Stimulated activated CD4-positive, alpha-beta T cell treated with anti-CD3 and anti-CD28 coated beads, Interleukin-1b, Interleukin-23, amount 100 ng/mL, for 1 hour (primary cell): ENCODE measurements at places on chromosomes 5 and 9.
A peak's percentile ranks its signal among the peaks of the same experiment; 100 is the strongest.

GRCh38 chr5:152472083-152472482 is 67.0 kb upstream of the NMUR2 start:
- DNase-seq = no peak

DNA sequence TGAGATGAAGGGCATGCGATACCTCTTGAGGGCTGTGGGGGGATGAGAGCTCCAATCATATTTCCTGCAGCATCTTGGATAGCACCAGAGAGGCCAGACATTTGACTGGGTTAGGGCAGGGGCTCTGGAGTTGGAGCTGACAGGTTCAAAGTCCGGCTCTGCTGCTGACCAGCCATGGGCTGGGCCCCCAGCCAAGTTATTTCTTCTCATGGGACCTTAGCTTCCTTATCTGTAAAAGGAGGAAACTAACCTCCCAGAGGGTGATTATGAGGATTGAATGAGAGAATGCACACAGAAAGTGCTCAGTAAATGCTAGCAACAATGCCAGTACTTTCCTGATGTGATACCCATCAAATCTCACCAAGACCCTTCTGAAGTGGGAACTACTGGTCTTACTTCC is 65.2 kb upstream of the SLC25A51 start:
- no peak for DNase-seq

- no peak for DNase-seq
Observed at GRCh38 chr5:89128906-89129625, 246.1 kb upstream of the MEF2C start.

DNA sequence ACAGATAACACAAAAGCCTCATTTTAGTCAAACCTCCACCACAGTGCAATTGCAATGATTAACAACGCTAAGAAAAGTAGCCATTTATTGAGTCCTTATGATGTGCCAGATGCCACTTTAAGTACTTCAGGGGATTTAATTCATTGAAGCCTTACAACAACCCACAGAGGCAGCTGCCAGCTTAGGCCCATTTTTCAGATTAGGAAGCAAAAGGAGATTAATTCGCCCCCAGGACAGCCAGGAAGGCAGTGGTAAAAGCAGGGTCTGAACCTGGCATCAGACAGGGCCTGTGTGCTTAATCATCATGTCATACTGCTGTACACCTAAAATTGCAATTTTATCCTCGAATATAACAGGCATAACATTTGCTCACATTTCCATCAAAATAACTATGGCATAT is 23.9 kb downstream of the MED27 start:
- no peak for DNase-seq

DNA sequence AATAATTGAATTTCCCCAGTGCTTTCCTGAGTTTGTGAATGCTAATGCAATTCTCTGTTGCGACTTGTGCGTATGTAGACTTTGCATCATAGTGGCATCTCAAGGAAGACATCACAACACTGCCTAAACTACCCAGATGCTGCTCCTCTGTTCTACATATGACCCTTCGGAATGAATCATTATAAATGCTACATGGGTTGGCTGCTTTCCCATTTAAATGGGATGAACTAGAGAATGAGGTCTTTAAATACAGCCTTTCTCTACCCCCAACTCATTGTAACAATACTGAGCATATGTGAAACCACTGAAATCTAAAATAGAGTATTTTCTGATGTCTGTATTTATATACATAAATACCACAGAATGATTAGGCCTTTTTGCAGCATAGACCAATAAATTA is 136.6 kb upstream of the ICE1 start:
- no peak for DNase-seq

DNA sequence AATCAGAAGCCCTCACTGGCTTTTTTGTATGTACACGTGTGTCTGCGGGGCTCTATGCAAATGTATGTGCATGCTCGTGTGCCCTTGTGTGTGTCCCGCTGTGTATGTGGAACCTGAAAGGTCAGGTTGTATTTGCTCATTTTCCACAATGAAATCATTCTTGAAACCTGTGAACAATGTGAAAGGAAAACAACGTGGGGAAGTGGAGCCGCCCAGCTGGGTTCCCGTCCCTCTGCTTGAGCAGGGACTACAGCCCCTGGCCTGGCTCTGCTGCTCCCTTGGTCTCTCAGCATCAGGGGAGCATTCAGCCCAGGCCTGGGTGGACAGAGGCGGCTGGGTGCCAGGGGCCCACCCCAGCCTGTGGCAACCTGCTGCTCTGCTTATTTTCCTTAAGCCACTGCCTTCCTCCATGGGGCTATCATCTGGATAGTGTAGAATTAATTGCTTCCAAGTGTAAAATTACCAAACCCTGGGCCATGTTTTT is 3.0 kb downstream of the ECSCR start:
- no peak for DNase-seq

DNA sequence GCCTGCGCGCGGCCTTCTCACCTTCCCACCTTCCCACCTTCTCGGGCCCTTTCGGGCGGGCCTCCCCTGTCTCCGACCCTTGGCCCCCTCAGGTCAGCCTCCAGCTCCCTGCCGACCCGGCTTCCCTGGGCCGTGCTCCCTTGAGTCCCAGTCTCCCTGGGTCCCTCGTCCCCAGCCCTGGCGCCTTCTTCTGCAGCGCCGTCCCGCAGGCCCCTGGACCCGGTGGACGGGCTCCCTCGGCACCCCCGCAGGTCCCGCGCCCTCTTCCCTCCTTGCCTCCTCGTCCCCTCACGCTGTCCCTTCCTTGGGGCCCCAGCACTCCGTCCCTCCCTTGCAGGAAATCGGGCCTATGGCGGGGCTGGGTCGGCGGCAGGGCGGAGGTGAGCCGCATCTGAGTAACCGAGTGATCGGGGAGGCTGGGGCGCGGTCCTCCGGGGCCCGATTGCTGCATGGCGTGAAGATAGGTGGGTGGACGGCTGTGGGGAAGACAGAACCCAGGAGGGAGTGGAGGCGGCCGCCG is 7.6 kb downstream of the ARPC5L start:
- no peak for DNase-seq

- DNase-seq = no peak
Observed at GRCh38 chr9:72971411-72971810, 18.6 kb upstream of the ALDH1A1 start.

- DNase-seq = no peak
Observed at GRCh38 chr5:128007939-128008338, 75.6 kb upstream of the SLC12A2 start.

DNA sequence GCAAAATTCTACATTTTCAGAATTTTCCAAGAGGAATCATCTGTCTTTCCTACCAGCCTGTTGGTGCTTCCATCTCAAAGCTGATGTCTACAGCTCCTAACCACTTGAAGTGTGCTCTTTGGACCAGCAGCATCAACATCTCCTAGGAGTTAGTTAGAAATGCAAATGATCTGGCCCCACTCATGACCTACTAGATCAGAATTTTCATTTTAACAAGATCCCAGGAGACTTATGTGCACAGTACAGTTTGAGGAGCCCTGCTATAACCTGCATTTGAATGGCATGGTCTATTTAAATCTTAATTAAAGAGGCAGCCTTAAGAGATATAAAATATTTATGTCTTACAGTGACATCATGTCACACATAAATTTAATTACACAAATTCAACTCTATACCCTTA is 33.8 kb downstream of the ITK start:
- DNase-seq = no peak

DNA sequence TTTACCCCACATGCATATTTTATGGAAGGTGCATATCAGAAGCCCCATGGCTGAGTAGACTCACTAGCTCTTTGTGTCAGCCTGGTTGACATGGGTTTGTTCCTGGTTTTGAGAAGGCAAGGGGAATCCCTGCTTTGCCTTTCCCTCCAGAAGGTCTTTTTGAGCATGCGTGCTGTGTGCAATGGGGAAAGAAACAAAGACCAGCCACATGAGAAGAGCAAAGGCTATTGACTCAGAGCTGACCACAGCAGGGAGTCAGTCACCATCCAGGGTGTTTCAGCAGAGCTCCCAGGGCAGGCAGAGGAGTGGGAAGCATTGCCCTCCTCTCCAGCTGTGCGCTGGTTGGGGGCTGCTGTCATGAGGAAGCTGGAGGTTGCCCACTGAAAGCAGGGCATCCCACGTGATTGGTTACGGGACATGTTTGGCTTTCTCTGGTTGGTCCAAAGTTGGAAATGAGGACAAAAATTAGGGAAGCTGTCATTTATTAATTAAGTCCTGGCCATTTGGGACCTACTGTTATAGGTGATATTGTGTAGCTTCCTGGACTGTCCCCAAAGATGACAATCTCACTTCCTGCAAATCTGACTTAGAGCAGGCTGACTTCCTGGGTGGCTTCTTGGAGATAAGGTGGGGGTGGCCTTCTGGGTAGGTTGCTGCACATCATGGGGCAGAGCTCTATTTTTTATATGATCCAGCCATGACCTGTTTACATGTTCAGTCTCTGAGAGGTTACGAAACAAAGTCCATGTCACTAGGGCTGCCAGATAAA is 48.9 kb upstream of the TDRD7 start:
- DNase-seq = no peak

GRCh38 chr5:150783422-150783928 is 4.9 kb downstream of the SMIM3 start:
- DNase-seq = peak; percentile 32

DNA sequence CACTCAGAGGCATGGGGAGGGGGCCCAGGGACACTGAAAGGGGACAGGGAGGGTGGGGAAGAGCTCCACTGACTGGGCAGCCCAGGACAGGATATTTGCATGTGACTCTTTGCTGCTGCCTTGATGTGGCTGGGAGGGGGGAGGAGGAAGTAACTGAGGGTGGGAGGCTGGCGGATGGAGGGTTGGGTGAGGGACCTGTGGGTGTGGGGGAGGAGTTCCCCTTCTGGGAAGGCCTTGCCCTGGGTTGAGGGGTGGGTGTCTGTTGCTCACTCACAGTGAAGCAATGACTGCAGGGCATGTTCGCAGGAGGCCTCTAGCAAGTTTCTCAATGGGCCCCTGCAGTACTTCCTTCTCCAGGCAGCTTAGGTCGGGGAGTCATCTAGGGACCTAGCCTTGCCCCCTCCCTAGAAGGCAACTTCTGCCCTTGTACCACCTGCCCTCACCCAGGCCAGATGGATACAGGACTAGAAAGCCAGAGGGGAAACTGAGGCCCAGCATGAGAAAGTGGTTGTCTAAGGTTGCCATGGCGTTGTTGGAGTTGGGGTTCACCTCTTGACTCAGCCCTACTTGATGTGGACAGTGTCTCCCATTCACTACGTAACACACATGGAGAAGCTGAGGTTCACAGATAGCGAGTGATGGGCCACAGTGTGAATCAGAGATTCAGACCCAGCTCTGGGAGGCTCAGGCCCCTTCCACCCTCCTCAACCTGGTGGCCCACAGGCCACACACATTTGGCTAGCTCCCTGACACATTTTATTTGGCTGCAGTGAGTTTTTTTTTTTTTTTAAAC is 3.0 kb downstream of the GRK6 start:
- DNase-seq = peak; percentile 73

DNA sequence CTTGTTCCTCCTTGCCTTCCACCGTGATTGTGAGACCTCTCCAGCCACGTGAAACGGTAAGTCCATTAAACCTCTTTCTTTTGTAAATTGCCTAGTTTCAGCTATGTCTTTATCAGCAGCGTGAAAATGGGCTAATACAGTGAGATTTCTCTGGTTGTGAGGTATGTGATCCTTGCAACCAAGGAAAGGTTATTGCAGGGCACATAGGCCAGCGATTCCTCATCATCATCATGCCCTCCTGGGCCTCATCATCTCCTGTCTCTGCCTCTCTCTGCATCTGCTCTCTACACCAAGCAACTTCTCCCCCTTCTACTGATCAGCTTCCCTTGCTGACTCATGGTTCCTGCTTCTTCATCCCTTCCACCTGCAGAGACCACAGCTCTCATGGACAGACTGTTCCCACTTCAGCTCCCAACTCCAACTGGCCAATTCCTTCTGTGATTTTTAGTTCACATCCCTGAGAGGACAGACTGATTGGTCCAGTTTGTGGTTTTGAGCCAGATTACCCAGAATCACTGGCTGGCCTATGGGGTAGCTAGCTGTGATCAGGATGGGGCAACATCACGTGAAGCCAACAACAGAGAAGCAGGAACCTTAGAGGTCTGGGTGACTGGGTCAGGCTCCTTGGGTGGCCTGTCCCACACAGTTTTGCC is 53.1 kb downstream of the LIX1 start:
- no peak for DNase-seq

DNA sequence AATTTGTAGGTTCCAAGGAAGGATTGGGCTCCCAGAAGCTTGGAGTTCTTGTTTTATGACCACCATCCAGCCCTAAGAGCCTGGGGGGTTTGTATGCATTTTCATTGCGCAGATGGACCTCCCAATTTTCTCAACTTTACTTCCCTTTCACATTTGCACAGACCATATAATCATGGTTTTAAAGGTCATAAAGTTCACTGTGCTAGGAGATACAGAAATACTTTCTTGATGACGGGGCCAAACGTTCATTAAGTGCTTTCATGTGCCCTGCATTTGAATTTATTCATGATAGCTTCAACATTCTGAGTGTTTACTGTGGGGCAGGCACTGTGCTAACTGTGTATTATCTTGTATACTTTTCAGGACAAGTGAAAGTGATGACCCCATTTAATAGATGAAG is 51.5 kb downstream of the WWC1 start:
- DNase-seq = no peak

- no peak for DNase-seq
Observed at GRCh38 chr5:122312591-122313406, 762 bp downstream of the SNCAIP start.

DNA sequence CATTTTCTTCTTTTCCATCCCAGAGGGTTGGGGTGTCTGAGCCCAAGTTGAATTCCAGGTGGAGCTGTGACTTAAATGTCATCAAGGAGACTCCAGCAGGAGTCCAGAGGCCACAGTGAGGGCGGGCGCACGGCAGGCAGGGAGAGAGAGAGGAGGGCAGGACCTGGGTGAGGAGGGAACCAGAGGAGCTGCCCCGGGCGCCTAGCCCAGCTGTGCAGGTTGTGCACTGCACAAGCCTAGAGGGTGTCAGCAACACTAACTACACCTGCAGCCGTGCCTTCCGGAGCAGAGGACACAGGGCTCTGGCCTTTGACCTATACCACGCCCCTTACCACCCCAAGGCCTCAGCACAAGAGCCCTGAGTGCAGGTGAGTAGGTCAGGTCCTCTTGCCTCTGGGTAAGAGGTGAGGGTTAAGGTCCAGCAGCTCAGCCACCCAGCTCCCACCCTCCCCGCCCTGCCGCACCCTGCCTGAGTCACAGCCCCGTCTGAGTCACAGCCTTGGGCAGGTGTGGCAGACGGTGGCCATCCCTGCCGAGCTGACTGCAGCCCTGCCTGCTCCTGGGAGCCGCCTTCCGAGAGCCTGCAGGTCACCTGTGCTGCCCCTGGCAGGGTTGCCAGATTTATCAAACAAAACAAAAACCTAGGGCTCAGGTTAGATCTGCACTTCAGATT is 6.4 kb upstream of the AGPAT2 start:
- no peak for DNase-seq

- DNase-seq = no peak
Observed at GRCh38 chr5:81167544-81167943, 65.6 kb upstream of the CKMT2 start.
